ENCODE measurements at places on chromosomes 7 and 10.

DNA sequence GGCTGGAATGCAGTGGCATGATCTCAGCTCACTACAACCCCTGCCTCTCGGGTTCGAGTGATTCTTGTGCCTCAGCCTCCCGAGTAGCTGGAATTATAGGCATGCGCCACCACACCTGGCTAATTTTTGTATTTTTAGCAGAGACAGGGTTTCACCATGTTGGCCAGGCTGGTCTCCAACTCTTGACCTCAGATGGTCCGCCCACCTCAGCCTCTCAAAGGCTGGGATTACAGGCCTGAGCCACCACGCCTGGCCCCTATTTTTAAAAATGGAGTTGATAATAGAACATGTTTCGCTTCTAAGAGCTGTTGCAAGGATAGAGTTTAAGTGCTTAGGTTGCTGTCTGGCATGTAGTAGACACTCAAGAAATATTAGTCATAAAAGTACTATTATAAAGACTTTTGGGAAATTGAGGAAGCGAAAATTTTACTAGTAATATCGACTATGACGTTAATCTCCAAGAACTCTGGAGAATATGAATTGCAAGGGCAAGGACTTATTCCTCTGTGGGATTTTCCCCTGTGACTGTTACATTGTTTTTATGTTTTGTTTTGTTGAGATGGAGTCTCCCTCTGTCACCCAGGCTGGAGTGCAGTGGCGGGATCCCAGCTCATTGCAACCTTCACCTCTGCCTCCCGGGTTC lies 7.9 kb downstream of the GTF2I start:
- no peak overlapping the region for H3K4me3 ChIP-seq
- DNase-seq = no peak
- H3K27me3 ChIP-seq = no peaks in the 10 kb centered on the region

GRCh38 chr7:91657483-91658071 lies 222.9 kb downstream of the MTERF1 start:
- H3K4me3 ChIP-seq = no peak overlapping the region
- H3K4me1 ChIP-seq = no peaks in the 10 kb centered on the region
- DNase-seq = no peak
- H3K27ac ChIP-seq = no peak overlapping the region
- no peaks in the 10 kb centered on the region for H3K27me3 ChIP-seq
- no peaks in the 10 kb centered on the region for H3K36me3 ChIP-seq

DNA sequence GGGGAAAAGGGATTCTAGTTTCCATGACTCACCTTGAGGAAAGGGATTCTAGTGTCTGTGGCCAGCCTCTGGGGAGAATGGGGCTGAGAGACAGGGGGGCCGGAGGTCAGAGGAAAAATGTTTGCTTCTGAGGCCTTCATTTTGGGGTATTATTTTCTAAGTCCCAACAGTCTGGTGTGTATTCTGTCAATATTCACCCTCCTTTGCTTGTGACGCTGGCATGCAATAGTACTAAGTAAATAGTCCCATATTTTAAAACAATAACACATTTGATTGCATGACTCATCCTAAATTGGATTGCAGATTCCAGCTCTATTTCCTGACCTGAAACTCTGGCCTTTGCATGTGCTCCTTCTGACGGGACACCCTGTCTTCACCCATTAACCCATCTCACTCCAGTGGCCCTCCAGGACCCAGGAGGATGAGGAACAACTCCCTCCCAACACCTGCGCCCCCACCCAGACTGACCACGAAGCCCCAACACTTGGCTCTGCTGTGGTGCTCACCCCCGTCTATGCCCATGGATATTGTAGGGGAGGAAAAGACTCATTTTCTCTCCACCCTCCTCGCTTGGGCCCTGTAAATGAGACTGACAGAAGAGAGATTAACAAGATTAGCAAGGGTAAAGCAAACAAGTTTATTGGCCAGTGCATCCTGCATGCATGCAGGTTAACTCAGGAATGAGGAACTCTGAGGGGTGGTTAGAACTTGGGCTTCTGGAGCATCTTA lies 495.6 kb upstream of the KLF6 start:
- H3K27ac ChIP-seq = peak overlapping the region; percentile 75
- H3K36me3 ChIP-seq = no peaks in the 10 kb centered on the region
- DNase-seq = peak; percentile 44
- no peak overlapping the region for H3K4me3 ChIP-seq
- H3K4me1 ChIP-seq = peaks cover 40% of the 10 kb centered on the region

DNA sequence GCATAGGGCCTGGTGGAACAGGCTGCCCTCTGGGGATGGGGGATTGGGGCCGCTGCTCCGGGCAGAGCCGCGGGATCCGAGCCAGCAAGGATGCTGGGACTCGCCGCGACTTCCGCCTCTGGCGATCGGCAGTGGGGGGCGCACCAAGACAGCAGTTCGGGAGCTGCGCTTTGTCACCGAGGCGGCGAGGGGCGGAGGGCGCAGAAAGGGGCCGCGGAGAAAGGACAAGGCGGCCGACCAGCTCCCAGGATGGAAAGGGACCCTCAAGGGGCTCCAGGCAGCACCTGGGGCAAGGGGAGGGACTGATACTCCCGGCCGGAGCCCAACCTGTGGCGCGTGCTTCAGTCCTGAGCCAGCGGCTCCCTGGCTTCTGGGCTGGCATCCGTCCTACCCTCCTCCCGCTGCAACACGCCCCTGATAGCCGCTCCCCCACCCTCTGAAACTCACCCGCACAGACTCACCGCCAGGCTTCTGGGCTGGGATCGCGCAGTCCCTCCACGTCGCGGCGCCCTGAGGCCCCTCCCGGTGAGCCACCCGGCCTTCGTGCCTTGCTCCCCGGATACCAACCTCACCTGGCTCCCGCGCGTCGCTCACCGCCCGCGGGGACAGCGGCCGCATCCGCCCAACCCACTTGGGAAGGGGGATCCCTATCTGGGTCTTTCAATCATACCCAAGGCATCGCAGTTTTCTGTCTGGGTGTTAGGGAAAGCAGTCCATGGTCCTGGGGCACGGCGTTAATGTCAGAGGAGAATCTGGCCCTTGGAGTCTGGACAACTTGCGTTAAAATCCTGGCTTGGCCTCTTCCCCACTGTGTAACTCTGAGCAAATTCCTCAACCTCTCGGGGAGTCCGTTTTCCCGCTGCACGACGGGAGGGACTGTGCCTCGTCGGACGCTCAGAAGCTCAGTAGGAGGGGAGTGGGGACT lies 7.0 kb upstream of the EVX1 start:
- DNase-seq = peak; percentile 77
- H3K27ac ChIP-seq = no peak overlapping the region
- H3K36me3 ChIP-seq = no peaks in the 10 kb centered on the region
- H3K27me3 ChIP-seq = peaks cover 65% of the 10 kb centered on the region
- H3K4me1 ChIP-seq = peaks cover 14% of the 10 kb centered on the region

- no peaks in the 10 kb centered on the region for H3K4me1 ChIP-seq
- no peak overlapping the region for H3K4me3 ChIP-seq
- H3K27ac ChIP-seq = no peak overlapping the region
- DNase-seq = no peak
- no peaks in the 10 kb centered on the region for H3K36me3 ChIP-seq
Measured at GRCh38 chr10:97861924-97862323, 12.3 kb downstream of the GOLGA7B start.

- H3K4me1 ChIP-seq = peaks cover 36% of the 10 kb centered on the region
- no peak for DNase-seq
- H3K4me3 ChIP-seq = no peak overlapping the region
- no peaks in the 10 kb centered on the region for H3K27me3 ChIP-seq
Measured at GRCh38 chr10:122116331-122116730, 127.4 kb downstream of the TACC2 start.

- no peaks in the 10 kb centered on the region for H3K36me3 ChIP-seq
- no peaks in the 10 kb centered on the region for H3K27me3 ChIP-seq
- H3K4me3 ChIP-seq = no peak overlapping the region
- peaks cover 16% of the 10 kb centered on the region for H3K4me1 ChIP-seq
- peak; percentile 87 for DNase-seq
- peak overlapping the region; percentile 31 for H3K27ac ChIP-seq
Measured at GRCh38 chr10:95601116-95601719, 40.0 kb upstream of the SORBS1 start.

Measured in transverse colon (tissue), 4 donors.